Activated CD4-positive, CD25-positive, alpha-beta regulatory T cell (primary cell): ENCODE measurements at places on chromosomes 16 and 17.

DNA sequence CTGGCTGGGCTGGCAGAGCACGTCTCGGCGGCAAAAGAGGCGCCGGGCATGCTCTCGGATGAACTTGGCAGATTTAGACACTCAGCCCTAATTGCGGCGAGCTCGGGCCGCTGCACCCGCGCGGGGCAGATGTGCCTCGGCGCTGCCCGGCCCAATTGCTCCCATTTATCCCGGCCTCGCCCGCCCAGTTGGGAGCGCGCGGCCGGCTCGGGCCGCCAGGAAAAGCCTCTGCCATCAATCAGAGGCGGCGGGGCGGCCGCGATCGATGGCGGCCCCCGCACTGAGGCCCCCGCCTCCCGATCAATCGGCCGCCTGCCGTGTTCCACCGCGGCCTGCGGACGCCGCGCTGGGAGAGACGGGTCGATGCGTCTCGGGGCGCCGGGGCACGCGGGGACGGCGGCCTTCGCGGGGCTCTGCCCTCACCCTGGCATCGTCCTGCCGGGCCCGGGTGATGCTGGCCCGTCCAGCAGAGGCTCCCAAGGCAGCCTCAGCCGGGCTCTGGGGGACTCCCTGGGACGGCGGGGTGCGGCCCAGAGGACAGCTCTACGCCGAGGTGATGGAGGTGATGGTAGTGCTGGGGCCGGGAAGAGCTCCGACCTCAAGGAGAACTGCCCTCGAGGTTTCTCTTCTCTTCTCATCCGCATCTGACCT lies 200.9 kb upstream of the N4BP1 start:
- no peak for DNase-seq

DNA sequence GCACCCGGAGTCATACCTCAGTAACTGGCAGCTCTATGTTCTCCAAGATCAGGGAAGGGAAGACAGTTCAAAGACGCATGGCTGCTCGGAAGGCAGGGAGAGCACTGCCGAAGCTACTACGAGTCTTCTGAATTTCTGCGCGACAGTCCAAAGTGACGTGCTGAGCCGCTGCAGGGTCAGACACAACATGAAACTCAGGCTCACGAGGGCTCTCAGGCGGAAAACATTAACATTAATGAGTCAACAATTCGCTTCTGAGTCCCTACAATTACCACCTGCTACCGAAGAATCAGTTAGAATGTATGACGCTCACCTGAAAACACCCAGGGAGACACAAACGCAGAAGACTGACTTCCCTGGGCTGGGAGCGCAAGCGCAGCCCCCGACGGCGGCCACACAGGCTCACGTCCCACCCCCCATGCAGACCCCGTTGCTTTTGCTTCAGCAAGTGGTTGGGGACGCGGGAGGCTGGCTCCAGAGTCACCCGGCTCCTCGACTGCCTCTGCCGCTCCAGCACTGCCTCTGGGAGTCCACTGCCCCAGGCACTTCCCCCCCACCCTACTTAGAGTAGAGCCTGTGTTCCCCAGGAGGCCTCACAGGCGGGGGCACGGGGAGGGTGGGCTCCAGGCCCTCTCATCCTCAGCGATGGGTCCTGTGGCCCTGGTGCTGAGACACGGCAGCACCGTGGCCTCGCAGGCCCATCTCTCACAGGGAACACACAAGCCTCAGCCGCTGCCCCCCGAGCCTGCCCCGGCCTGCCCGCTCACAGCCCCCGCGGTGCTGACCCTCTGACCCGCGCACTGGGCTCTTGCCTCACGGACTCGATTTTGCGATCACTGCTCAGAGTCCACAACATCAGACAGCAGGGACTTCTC lies 38.9 kb downstream of the LMF1 start:
- DNase-seq, result no peak

DNA sequence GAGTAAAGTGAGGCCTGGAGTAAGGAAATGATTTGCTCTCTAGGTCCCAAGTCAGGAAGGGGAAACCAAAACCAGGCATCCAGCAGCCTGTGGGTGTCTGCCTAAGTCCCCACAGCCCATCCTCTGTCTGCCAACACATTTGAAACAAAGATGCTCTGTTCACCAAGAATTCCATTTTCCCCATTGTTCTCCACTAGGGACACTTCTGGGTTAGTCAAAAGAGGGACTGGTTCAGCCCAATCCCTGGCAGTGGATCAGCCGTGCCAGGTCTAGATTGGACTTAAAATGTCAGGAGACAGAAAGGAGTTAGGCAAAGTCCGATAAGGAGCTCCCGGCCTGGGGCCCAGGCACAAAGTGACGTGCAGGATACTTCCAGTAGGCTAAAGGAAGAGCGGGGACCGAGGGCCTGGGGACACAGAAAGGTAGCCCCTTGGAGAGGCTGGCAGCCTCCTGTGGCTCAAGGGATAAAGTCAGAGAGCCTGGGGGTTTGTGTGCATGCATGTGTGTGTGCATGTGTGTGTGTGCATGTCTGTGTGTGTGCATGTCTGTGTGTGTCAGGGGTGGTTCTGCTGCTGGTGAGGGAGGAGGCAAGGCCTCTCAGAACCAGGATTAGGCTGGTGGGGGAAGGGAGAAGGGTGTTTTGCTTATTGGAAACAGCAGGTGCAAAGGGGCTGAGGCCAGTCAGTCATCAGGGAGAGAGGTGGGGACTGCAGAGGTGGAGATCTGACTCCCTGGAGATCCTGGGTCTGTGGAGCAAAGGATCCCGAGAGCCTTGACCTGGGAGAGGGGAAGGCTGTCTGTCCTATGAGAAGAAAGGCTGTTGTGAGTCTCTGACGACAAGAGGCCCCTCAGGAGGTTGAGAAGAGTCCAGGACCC lies 41.7 kb upstream of the IL34 start:
- DNase-seq, result no peak

DNA sequence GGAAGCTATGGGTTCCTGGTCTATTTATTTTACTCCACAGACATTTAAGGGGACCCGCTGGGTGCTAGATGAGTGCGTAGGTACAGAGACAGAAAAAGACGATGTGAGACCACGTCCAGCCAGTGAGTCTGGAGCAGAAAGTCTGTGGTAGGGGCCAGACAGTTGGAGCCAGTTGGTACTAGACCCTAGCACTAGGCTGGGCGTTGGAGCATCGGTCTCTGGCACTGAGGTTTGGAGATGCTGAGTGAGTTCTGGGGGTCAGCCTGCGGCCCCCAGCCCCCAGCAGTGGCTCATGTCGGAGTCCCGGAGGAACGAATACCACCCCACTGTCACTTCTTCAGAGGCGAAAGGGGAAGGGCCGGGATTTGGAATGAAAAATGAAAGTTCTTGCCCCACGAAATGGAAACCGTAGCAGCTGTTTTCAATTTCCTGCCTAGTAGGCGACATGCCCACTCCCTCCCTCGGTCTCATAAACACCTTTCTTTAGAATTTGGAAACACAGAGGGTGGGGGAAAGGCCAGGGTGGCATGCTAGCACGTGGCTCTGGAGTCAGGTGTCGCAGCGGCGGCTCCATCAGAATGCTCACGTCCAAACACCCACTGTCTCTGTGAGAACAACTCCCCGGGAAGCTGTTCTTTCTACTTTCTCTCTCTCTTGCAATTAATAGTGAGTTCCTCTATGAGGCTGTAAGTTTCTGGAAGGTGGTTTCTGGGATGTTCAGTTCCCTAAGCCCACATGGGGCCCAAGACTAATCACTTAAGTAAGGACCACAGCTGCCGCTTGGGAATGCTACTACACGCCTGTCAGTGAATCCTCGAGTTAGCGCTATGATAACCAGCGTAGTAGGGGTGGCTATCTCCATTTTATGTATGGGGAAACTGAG lies 96.8 kb downstream of the IRF8 start:
- no peak for DNase-seq

DNA sequence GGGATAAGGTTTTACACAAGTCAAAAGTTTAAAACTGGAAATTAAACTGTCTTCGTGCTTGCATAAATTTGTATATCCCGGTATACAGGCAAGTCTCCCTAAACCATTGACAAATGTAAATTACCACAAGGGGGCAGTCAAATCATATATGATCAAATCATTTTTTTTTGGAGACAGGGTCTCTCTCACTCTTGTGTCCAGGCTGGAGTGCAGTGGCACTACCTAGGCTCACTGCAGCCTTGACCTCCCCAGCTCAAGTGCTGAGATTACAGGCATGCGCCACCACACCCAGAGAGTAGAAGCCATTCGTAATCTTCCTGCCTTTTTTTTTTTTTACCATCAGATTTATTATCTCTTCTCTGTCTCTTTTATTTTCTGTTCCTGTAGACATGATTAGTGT lies 18.5 kb downstream of the TOP2A start:
- DNase-seq, result no peak

GRCh38 chr17:83055911-83056582 lies 23.4 kb upstream of the METRNL start:
- no peak for DNase-seq

- DNase-seq, result no peak
Measured at GRCh38 chr16:21336231-21336630, 58.1 kb upstream of the CRYM start.

- DNase-seq, result no peak
Measured at GRCh38 chr17:38595892-38596291, 9.9 kb downstream of the SRCIN1 start.

DNA sequence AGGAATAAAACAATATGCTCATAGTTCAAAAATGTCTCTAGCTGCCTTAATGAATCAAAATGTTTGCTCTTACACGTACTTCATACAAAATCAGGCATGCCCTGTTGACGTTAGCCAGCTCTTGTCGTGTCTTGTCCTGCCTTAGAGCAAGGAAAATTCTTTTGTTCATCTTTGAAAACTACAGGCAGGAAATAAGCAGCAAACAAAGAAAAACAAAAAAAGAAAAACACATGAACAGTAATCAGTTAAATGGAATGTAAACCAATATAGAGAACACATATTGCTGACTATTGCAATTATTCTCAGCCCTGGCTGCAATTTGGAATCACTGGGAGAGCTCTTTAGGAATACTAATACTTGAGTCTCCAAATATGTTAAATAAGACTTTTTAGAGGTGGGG lies 1.7 kb downstream of the CAPNS2 start:
- DNase-seq, result no peak

DNA sequence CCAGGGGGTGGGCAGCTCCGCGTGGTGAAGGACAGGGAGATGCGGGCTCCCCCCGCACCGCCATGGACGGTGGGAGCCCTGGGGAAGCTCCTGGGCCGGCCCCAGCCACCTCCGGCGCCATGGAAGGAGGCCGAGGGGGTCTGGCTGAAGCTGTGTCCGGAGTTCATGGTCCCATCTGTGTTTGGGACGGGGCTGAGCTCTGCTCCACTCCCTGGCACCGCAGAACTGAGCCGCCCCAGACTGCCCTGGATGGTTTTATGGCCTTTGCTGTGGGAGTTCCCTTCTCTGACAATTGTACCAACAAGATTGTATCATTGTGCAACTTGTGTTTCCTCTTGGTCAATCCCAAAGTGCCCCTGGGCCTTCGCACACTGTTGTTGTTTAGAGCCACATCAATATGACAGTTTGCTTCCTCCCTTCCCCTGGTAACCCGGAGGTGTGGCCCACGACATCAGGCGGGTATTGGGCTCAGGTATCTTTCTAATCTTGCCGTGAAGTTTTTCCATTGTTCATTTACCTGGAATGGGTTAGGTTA lies 942 bp downstream of the KRT23 start:
- DNase-seq, result no peak
